ENCODE measurements at places on chromosomes 5 and 9.

GRCh38 chr5:14864181-14864812 is 7.3 kb downstream of the ANKH start:
- H3K4me3 ChIP-seq, result no peak overlapping the region
- no peaks in the 10 kb centered on the region for H3K27me3 ChIP-seq
- no peaks in the 10 kb centered on the region for H3K36me3 ChIP-seq
- no peak for DNase-seq

DNA sequence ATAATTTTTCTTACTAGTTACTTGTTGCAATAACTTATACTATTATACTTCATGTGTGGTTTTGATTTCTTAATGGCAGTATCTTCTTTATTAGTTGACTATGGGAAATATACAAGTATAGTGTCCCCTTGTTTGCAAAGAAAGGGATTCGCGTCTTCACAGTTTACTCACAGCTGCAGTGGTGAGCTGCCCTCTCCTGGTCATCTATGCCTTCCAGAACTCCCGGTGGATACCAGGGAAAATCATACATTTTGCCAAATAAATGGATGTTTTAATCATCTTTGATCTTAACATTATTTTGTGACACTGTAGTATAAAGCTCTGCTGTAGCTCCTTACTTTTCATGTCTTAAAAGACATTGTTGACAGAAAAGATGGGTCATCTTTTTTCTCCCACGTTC is 142.0 kb downstream of the ZCCHC7 start:
- no peak for DNase-seq
- no peak overlapping the region for H3K4me3 ChIP-seq
- H3K27me3 ChIP-seq, result no peaks in the 10 kb centered on the region
- no peaks in the 10 kb centered on the region for H3K36me3 ChIP-seq
- no peak overlapping the region for H3K27ac ChIP-seq

- H3K27ac ChIP-seq, result no peak overlapping the region
- H3K36me3 ChIP-seq, result no peaks in the 10 kb centered on the region
- no peak overlapping the region for H3K4me3 ChIP-seq
- H3K4me1 ChIP-seq, result no peaks in the 10 kb centered on the region
- no peaks in the 10 kb centered on the region for H3K27me3 ChIP-seq
Observed at GRCh38 chr9:25704800-25705199, 26.6 kb upstream of the TUSC1 start.

DNA sequence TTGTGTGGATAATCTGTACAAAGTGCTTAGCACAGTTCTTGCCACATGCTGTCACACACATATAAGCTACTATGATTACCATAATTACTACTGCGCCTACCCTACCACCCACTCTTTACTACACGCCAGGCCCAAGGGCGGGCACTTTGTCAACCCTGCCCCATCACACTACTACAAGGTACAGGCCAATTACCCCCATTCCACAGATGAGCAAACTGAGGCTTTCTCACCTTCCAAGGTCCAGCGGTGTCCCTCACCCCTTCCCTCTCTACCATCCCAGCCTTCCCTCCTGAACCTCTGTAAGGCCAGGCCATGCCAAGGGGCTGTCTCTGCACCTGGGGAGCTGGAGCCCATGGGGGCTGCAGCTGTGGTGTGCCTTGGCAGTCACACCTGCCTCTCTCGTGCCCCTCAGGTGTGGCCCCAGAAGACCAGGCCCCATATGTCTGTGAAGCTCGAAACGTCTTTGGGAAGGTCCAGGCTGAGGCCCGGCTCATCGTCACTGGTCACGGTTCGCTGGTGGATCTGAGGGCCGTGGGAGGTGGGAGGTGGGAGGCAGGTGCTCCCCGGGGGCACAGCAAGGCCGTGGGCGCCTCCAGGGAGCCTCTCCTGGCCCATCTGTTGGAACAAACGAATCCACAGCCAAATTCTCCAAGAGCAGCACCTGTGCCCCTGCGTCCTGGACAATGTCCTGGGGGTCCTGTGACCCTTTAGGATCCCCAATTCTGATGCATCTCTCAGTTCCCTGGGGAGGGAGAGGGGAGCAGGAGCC is 54.6 kb downstream of the HMCN2 start:
- H3K36me3 ChIP-seq, result no peaks in the 10 kb centered on the region
- no peak for DNase-seq
- no peak overlapping the region for H3K4me3 ChIP-seq
- H3K27ac ChIP-seq, result no peak overlapping the region
- H3K27me3 ChIP-seq, result no peaks in the 10 kb centered on the region

GRCh38 chr9:69180670-69181069 is 6.6 kb downstream of the TJP2 start:
- H3K4me1 ChIP-seq, result peaks cover 31% of the 10 kb centered on the region
- H3K4me3 ChIP-seq, result no peak overlapping the region
- H3K27me3 ChIP-seq, result no peaks in the 10 kb centered on the region
- peak; percentile 80 for DNase-seq

DNA sequence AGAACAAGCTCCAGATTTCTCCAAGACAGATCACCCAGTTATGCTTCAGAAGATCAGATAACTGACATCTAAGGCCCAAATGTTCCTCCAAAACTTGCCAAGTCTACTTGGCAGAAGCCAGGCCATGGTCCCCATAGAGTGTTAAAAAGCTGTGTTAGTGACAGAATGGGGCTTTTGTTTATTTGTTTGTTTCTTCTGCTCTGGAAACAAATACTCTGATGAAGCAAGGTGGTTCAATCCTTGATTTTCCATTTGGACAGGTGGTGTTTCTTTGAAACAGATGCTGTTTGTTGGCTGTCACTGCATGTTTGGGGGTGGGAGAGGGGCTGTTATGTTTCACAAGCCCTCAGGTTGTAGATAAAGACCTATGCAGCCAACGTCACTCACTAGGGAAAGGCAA is 264.0 kb downstream of the FAM114A2 start:
- no peaks in the 10 kb centered on the region for H3K4me1 ChIP-seq
- H3K27ac ChIP-seq, result no peak overlapping the region
- no peaks in the 10 kb centered on the region for H3K36me3 ChIP-seq
- no peak overlapping the region for H3K4me3 ChIP-seq

GRCh38 chr5:2681476-2681875 is 70.0 kb downstream of the IRX2 start:
- no peaks in the 10 kb centered on the region for H3K4me1 ChIP-seq
- no peak overlapping the region for H3K27ac ChIP-seq
- no peaks in the 10 kb centered on the region for H3K27me3 ChIP-seq
- no peak for DNase-seq
- H3K4me3 ChIP-seq, result no peak overlapping the region

- no peak overlapping the region for H3K4me3 ChIP-seq
- no peaks in the 10 kb centered on the region for H3K36me3 ChIP-seq
- H3K4me1 ChIP-seq, result no peaks in the 10 kb centered on the region
- no peaks in the 10 kb centered on the region for H3K27me3 ChIP-seq
- DNase-seq, result no peak
Observed at GRCh38 chr9:13721481-13722235, 442.2 kb upstream of the MPDZ start.

DNA sequence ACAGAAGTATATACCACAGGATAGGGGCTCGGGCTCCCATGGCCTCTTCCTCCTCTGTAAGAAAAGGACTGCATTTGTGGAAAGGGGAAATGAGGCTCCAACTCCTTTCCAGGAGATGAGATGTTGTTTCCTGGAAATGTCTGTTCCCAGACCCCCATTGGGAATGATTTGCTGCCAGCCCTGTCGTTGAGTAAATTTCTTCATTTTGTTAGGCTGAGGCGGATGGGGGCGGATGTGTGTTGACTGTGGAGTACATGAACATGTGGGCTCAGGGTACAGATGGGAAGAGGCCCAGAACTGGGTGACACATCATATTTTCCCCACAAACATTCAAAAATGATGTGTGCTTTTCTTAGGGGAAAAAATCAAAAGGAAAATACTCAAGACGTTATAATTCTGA is 28.8 kb upstream of the TNFAIP8 start:
- H3K4me1 ChIP-seq, result peaks cover 10% of the 10 kb centered on the region
- H3K27me3 ChIP-seq, result no peaks in the 10 kb centered on the region
- no peak for DNase-seq
- no peaks in the 10 kb centered on the region for H3K36me3 ChIP-seq
- no peak overlapping the region for H3K4me3 ChIP-seq
- no peak overlapping the region for H3K27ac ChIP-seq

DNA sequence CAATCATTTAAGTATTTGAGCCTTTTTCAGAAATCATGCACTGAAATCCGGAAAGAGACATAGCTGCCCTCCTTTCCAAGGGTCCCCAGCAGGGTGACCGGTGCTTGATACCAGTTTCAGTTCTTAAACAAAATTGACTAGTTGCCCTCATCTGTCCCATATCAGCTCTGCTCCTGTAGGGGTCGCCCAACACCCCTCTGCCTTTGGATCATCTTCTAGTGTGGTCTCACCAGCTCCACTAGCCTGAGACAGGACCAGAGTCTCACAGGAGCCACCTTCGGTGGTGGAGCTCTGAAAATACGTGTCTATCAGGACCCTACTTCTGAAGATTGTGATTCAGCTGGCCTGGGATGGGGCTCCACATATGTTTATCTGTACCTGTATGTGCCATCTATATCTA is 428.2 kb downstream of the ENC1 start:
- no peaks in the 10 kb centered on the region for H3K4me1 ChIP-seq
- no peak for DNase-seq
- no peaks in the 10 kb centered on the region for H3K36me3 ChIP-seq
- no peak overlapping the region for H3K27ac ChIP-seq
- H3K4me3 ChIP-seq, result no peak overlapping the region

GRCh38 chr9:18947892-18948339 is 85.1 kb downstream of the SAXO1 start:
- no peak overlapping the region for H3K4me3 ChIP-seq
- no peaks in the 10 kb centered on the region for H3K27me3 ChIP-seq
- no peaks in the 10 kb centered on the region for H3K4me1 ChIP-seq
- DNase-seq, result no peak
- no peak overlapping the region for H3K27ac ChIP-seq

DNA sequence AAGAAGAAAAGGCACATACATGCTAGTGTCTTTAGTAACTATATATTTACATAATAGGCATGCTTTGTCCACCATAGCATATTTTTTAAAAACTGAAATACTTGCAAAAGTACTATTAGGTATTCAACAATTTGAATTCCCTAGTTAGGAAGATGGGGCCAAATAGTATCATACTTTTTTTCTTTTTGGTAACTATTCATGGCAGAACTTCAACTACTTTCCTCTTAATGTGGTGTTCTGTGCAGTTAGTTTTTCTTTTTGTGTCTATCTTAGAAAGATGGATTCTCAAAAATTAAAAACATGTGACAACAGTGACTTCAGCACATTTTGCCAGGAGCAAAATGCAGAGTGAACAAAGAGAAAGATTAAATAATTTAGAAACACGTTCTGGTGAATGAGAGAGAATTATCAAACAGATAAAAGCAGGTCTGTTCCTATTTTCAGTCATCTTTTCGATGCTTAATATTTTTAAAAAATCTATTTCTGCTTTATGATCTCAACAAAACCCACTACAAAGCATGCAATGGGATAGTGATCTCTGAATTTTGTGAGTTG is 341.1 kb downstream of the ARL15 start:
- H3K4me3 ChIP-seq, result no peak overlapping the region
- no peak overlapping the region for H3K27ac ChIP-seq
- no peaks in the 10 kb centered on the region for H3K36me3 ChIP-seq
- no peak for DNase-seq
- H3K4me1 ChIP-seq, result no peaks in the 10 kb centered on the region

GRCh38 chr5:163695830-163696578 is 190.6 kb downstream of the MAT2B start:
- no peaks in the 10 kb centered on the region for H3K4me1 ChIP-seq
- no peaks in the 10 kb centered on the region for H3K36me3 ChIP-seq
- no peak overlapping the region for H3K27ac ChIP-seq
- DNase-seq, result no peak

GRCh38 chr9:12723409-12724028 is 30.3 kb downstream of the TYRP1 start:
- H3K27ac ChIP-seq, result no peak overlapping the region
- no peak overlapping the region for H3K4me3 ChIP-seq
- no peak for DNase-seq
- no peaks in the 10 kb centered on the region for H3K36me3 ChIP-seq
- H3K27me3 ChIP-seq, result no peaks in the 10 kb centered on the region
- H3K4me1 ChIP-seq, result no peaks in the 10 kb centered on the region

- no peak overlapping the region for H3K27ac ChIP-seq
- no peak overlapping the region for H3K4me3 ChIP-seq
- no peaks in the 10 kb centered on the region for H3K4me1 ChIP-seq
- H3K27me3 ChIP-seq, result no peaks in the 10 kb centered on the region
- DNase-seq, result no peak
Observed at GRCh38 chr5:62623271-62623670, 44.7 kb downstream of the LRRC70 start.

DNA sequence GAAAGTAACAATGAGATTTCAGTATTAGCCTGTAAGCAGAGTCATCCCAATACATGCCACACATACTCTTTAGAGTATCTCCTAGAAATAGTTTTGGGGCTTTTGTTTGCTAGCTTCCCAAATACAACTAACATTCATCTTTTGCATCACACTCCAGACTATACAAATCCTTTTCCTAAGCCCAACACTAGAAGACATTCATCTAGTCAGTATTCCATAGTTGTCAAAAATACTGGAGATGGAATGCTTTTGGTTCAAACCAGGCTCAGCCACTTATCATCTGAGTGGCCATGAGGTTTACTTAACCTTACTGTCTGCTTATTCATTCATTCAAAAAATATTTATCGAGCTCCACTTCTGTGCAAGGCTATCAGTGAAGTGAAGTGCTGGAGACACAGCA is 205.1 kb upstream of the SGCD start:
- no peaks in the 10 kb centered on the region for H3K4me1 ChIP-seq
- H3K4me3 ChIP-seq, result no peak overlapping the region
- no peaks in the 10 kb centered on the region for H3K36me3 ChIP-seq

DNA sequence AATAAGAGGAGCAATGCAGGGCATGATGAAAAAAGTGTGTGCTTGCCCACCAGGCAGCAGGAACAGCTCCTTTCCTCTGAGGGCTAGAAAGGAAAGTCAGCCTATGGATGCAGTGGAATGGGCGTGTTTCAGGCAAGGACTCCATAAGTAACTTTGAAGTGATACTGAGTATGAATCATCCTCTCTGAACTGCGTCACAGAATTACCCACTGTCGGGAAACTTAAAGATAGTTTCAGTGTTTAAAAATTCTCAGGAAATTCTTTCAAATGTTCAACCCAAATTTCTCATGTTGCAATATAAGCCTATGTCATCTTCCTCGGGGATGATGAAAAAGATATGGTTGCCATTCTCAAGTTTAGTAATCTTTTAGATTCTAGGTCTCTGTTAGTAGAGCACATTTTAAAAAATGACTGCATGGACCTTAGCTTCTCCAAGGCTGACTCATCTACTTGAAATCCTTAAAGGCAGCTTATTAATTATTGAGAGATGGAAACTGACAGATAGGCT is 27.7 kb downstream of the PTCD2 start:
- H3K4me3 ChIP-seq, result no peak overlapping the region
- DNase-seq, result no peak
- no peak overlapping the region for H3K27ac ChIP-seq

- H3K27ac ChIP-seq, result no peak overlapping the region
- H3K36me3 ChIP-seq, result no peaks in the 10 kb centered on the region
- no peak for DNase-seq
- H3K4me3 ChIP-seq, result peak overlapping the region; percentile 42
- H3K4me1 ChIP-seq, result no peaks in the 10 kb centered on the region
- no peaks in the 10 kb centered on the region for H3K27me3 ChIP-seq
Observed at GRCh38 chr9:98087420-98088354, 31.2 kb downstream of the NANS start.

GRCh38 chr5:96651948-96652753 is 10.0 kb upstream of the CAST start:
- H3K27ac ChIP-seq, result no peak overlapping the region
- no peak for DNase-seq
- no peaks in the 10 kb centered on the region for H3K4me1 ChIP-seq
- H3K36me3 ChIP-seq, result no peaks in the 10 kb centered on the region
- no peak overlapping the region for H3K4me3 ChIP-seq

GRCh38 chr9:126397056-126397455 is 70.4 kb downstream of the MVB12B start:
- peaks cover 19% of the 10 kb centered on the region for H3K4me1 ChIP-seq
- no peak for DNase-seq
- H3K4me3 ChIP-seq, result no peak overlapping the region
- H3K27ac ChIP-seq, result no peak overlapping the region
- H3K27me3 ChIP-seq, result no peaks in the 10 kb centered on the region
